ENCODE measurements at places on chromosomes 7 and 10.

DNA sequence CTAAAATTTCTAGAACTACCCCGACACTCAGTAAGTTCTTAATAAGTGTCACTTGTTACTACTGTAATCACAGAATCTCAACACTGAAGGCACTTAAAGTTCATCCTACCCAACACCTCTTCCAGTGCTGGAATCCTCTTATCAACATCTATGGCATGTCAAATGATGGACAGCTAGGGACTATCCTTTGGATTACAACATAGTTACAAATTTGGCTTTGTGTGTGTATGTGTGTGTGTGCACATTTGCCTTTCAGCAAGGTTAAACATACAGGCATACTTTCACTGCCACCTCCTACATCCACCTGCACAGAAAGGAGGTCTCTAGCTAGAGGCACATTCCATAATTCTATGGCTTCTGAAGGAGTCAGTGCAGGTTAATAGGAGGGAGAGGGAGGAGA, 25.8 kb downstream of the PTTG1IP2 start:
- no peak for DNase-seq

- no peak for DNase-seq
Observed at GRCh38 chr7:98930921-98931320, 52.6 kb downstream of the TRRAP start.

GRCh38 chr10:69802424-69803161, 887 bp downstream of the COL13A1 start:
- no peak for DNase-seq

DNA sequence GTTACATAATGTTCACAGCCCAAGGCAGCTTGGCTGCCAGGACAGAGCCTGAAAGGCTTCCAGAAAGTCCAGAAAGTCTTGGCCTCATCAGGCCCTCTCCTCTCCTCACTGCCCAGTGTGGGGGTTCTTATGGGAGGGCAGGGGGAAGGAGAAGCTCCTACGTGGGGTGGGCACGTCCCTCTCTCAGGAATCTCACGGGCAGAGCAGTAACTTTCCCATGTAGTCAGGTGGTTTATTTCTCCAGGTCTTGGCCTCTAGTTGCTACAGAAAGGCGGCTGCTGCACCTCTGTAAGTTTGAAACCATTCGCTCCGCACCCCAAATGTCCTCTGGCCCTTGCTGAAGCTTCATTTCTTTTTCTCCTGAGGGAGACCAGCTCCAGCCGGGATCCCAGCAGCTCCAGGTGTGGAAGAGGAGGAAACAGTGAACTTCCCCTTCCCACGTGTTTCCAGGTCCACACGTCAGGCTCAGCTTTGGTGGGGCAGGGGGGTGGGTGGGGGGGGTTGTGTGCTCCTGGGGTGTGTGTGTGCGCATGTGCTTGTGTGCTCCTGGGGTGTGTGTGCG, 320.3 kb downstream of the WDR37 start:
- DNase-seq = no peak

DNA sequence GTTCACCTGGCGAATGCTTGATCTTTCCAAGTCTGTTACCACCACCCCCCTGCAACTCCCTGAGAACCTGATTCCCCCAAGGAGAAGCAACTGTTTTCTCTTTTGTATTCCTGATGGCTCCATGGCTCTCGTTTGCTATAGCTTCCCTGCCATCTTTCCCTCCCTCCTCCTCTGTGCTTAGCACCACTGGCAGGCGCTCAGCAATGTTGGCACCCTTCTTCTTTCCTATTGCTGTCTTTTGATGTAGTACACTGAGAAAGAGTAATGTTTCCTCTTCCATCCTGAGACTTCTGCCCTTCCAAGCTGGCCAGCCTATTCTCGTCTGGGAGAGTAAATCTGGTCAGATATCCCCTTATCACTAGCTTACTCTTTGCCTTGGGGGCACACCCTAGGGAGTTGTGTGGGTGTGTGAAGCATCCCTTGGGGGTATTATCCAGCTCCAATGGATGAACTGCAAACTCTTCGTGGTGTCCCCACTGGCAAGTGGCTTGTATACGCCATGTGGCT, 74.0 kb downstream of the BMPER start:
- DNase-seq = no peak

DNA sequence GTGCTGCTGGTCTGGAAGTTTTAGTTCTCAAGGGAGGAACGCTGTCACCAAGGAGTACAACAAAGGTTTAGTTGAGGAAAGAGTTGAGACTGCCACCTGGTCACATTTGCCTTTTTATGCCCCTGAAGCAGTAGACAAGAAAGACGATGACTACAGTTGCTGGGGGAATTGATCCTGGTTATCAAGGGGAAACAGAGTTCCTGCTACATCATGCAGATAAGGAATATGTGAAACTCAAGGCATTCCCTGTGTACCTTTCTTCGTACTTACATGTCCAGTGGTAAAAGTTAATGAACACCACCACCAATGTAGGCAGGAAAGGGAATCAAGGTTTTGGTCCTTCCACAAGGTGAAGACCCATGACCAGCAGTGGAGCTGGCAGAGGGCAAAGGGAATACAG, 31.8 kb downstream of the SLC35B4 start:
- DNase-seq = no peak

DNA sequence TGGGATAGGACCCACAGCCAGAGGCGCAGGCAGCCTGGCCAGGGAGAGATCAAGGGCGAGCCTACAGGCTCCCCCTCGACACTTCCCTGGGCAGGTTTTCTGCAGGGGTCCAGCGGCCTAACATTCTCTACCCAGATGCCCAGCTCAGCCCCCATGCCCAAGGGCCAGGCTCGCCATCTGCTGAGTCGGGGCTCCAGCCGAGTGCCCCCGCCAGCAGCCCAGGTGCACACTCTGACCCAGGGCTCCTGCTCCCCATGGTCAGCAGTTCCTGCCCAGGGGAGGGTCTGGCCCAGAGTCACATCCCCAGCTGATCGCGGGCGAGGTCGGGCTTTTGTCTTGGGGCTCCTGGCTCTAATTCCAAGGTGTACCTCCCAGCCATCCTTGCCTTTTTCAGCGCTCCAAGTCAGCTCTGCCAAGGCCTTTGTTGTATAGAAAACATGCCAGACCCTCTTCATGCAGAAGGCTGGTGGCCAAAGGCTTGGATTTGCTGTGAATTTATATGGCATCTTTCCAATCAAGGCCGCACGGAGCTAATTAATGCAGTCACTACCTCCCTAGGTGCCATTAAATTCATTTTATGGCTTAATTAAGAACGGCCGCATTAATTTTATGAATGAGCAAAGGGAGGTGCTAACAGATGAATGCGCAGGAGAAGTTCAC, 120.6 kb downstream of the LRRC18 start:
- DNase-seq = no peak

Measured in activated CD4-positive, CD25-positive, alpha-beta regulatory T cell (primary cell).